ENCODE measurements at places on chromosomes 4 and X. TPM values are rescaled to one million over a fixed set of nuclear protein-coding genes. Genes with fewer than 3 reads are reported as not detected.

- no peak for DNase-seq
Observed at GRCh38 chrX:41825796-41826195, 97.6 kb downstream of the CASK start.

Gene CXCL13
- not detected for total RNA-seq

GRCh38 chrX:36867143-36867542, 141.0 kb upstream of the FAM47C start:
- DNase-seq = peak; percentile 29

- no peak for DNase-seq
Observed at GRCh38 chrX:23765449-23765848, 17.5 kb upstream of the SAT1 start.

- peak; percentile 65 for DNase-seq
Observed at GRCh38 chr4:139301821-139302611, at the start of gene NDUFC1. Gene NDUFC1, minus strand, starts transcription at chr4:139302477. Its CDS starts 6,679 bp downstream, at chr4:139295798.

Gene MAPK10
- 0.37 TPM for total RNA-seq

Gene IL1RAPL1
- 1.3 TPM for total RNA-seq

GRCh38 chrX:115260330-115260729, 26.4 kb upstream of the LRCH2 start:
- no peak for DNase-seq

DNA sequence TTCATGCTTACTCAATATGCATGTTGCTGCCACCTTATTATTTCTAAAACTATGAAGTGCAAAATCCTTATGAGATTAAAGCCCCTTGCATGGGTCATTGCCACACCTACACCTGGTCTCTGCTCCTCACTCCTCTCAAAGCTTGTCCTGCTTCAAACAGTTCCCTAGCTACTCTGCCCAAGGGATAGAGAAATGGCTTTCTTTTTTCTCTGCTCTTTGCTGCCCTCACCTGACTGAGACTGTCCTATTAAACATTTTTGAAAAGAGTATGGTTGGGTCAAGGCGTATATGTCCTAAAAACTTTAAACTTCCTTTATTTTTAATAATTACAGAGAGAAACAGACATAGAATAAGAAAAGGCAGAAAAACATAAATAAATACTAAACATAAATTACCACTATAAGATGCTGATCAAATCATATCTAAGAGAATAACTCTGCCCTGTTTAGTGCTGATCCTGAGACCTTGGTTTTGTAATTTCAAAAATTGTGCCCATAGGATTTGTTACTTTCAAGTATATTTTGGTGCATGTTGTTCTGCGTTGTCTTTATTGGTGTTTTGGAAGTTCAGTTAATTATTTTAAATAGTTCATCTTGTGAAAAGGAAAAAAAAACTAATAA, 704.9 kb upstream of the PABPC4L start:
- DNase-seq = peak; percentile 40

DNA sequence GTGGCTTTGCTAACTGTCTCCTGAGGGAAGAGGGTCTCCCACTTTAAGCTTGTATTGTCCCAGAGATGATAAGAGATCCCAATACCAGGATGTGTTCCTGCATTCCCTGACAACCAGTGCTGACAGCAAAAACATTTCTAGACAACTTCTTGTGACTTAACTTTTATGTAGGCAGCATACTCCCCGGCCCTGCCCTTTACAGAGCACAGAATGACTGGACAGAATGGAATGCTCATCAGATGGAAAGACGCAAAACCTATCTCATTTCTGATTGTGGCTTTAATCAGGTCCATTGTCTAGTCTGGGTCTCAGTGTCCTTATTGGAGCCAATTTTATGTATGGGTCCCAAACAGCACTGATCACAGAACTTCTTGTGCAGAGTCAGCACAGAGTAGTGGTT, 18.2 kb upstream of the PLAC1 start:
- DNase-seq = peak; percentile 13

Gene PLXNB3
- total RNA-seq = 31.4 TPM

- DNase-seq = no peak
Observed at GRCh38 chr4:181272422-181272821, 970.8 kb upstream of the TENM3 start.

Gene CLTRN
- not detected for total RNA-seq

DNA sequence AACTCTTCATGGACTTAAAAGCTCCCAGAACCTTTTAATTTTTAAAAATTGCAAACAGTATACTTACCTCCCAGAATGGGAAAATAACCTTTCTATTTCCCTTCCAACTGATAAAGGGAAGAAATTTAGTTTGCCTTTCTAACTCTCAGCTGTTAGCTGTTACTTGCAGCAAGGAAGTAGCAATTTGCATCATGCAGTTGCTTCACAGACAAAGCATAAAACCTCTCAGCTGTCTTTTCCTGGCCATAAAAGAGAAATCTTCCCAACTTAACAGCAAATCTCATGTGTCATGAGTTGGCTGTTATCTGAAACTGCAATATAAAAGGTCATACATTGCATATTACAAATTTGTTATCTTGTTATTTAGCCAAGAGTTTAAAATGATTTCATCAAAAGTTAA, 18.4 kb downstream of the C4orf17 start:
- no peak for DNase-seq

Gene ARX
- not detected for total RNA-seq

DNA sequence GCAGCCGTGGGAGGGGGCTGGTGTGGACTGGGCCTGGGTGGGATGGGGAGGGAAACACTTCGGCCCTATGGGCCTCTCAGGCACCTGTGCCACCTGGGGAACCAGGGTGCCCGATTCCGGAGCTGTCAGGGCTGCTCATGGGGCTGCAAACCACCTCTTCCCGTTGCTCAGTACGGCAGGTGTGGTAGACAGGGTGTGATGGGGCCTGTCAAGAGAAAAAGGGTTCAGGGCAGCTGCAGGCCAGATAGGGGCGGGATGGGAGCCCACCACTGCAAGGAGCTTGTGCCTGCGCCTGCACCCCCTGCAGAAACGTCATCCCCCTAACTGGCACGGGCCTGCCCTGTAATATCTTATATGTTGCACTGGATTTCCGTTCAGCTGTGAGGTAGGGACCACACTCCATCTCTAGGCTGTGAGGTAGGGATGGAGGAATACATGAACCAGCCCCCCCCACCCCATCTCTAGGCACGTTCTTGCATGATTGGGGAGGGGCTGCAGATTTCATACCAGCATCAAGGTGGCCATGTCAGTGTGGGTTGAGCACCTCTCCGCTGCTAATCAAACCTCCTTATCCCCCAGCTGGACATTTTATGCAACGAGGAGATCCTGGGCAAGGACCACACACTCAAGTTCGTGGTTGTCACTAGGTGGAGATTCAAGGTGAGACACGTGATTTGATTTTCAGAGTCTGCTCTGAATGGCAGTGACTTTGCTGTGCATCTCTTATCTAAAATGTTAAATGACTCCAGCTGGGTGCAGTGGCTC, 59.0 kb downstream of the PCGF3 start:
- no peak for DNase-seq

DNA sequence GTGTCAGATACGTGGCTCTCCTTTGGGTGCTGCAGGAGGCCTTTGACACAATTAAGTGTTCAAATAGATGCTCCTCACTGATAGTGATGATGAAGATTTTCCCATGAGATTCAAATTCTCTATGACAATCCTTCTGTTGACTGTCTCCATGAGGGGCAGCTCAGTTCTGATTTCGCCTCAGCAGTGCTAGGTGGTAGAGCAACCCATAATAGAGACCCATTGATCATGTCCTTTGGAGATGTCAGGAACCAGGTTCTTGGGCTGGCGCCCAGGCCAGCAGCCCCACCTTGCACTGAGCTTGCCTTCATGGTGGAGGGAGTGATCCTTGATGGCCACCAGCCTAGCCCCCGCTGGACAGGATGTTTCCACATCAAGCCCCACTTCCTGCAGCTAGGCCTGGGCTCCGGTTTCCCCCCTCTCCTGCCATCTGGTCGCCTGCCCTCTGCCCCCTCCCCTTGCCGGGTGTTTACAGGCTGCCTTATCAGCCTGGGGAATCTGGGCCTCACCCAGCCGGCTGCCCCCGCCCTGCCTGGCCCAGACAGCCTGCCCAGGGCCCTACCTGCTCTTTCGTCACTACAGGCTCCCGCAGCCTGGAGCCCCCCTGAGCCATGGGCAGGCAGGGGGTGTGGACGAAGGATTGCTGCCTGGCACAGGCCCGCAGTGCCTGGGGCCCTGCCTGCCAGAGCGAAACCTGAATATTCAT, 12.6 kb downstream of the ELF4 start:
- DNase-seq = peak; percentile 87

DNA sequence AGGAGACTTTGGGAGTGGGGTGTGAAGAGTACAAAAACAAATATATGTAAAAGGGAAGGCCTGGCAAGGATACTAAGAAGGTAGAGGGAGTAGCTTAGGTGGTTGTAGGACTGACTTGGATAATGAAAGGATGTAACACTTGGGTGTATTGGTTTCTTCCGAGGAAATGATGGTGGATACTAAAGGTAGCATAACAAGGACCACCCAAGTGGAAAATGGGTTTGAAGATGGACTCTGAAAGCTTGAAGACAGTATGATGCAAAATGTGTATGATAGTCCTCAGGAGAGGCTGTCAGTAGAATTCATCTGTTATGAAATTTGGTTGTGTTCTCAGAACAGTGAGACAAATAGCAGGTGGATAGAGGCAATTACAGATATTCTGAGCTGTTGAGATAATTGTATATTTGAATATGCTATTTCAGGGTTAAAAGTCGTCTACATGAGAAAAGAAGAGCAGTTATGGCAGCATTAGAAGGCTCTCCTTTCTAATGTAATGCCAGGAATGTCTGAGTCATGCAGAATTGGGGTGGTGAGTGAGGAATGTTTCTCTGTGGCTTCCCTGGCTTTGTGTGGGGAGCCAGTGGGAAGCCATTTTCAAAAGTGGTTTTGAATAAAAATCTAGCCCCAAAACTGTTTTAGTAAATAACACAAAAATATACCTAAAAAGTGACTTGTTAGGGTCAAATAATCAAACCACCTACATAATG, 75.6 kb downstream of the FHIP1A start:
- DNase-seq = peak; percentile 6
